ENCODE measurements at places on chromosomes 7 and 10. TPM values are rescaled to one million over a fixed set of nuclear protein-coding genes. Genes with fewer than 3 reads are reported as not detected.

SPDYE9 gene
- not detected for total RNA-seq

GRCh38 chr7:101731502-101732084, 85.8 kb upstream of the CUX1 start:
- no peak for DNase-seq

DNA sequence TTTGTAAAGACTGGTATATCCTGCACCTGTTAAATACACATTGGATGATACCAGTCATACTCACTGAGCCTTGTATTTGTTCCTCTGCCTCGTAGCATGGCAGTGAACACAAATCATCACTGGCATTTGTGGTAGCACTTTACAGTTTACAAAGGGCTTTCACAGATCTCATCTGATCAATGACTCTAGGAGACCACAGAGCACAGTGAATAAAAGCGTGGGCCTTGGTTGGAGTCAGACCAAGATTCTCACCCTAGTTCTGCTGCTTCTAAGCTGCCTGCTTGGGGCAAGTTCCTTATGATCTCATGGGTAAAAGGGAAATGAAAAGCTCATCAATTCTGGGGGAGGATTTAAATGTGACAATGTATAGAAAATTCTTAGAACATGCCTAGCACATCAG, 129.9 kb upstream of the AGK start:
- DNase-seq = no peak

MMP21 gene
- not detected for total RNA-seq
